ENCODE measurements at places on chromosomes 3 and 15.
A peak's percentile ranks its signal among the peaks of the same experiment; 100 is the strongest.

GRCh38 chr3:9846231-9846630 is 2.4 kb upstream of the RPUSD3 start:
- peaks cover 13% of the 10 kb centered on the region for H3K36me3 ChIP-seq
- DNase-seq: no peak
- H3K4me3 ChIP-seq: no peak overlapping the region
- no peak overlapping the region for H3K27ac ChIP-seq

DNA sequence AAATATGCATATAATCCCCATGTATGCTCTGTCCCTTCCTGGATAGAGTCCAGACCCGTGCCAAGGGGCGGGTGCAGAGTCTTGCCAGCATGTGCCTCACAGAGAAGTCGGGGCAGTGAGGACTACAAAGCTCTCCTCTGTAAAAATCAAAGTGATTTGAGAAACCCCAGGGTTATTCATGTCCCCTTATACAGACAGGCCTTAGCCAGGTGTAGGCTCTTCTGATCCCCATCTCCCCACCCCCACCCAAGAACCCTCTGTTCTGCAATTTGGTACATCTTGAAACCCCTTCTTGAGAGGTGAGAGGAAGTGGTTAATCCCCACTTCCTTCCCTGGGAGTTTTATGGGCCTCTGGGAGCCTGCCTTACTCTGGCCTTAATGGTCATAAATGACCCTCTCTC is 24.7 kb downstream of the TRIM71 start:
- no peak overlapping the region for H3K4me3 ChIP-seq
- H3K27me3 ChIP-seq: peaks cover 7% of the 10 kb centered on the region
- DNase-seq: no peak
- no peaks in the 10 kb centered on the region for H3K36me3 ChIP-seq
- H3K4me1 ChIP-seq: peaks cover 12% of the 10 kb centered on the region
- H3K27ac ChIP-seq: no peak overlapping the region

- H3K4me1 ChIP-seq: peaks cover 23% of the 10 kb centered on the region
- H3K36me3 ChIP-seq: peaks cover 28% of the 10 kb centered on the region
- no peak for DNase-seq
Measured at GRCh38 chr15:77400258-77400657, 19.6 kb downstream of the PEAK1 start.

DNA sequence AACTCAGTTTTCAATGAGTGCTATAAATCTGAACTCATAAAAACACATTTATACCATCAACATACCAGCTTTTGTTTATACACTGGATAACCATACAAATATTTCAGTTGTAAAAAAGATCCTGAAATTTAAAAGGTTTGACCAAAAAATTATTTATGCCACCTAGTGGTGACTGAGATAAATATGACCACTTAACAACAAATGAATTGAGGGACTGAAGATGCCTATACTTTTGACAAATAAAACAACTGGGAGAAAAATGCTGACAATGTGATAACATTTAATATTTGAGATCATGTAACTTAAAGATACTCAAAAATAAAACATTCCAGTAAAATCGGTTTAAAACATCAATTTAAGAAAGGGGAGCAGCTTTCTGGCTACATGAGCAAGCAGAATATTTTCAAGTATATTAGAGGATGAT is 30.4 kb downstream of the ATG3 start:
- peak overlapping the region; percentile 80 for H3K27ac ChIP-seq
- no peaks in the 10 kb centered on the region for H3K27me3 ChIP-seq
- peaks cover 26% of the 10 kb centered on the region for H3K36me3 ChIP-seq
- H3K4me3 ChIP-seq: no peak overlapping the region
- no peaks in the 10 kb centered on the region for H3K4me1 ChIP-seq
- DNase-seq: peak; percentile 11

DNA sequence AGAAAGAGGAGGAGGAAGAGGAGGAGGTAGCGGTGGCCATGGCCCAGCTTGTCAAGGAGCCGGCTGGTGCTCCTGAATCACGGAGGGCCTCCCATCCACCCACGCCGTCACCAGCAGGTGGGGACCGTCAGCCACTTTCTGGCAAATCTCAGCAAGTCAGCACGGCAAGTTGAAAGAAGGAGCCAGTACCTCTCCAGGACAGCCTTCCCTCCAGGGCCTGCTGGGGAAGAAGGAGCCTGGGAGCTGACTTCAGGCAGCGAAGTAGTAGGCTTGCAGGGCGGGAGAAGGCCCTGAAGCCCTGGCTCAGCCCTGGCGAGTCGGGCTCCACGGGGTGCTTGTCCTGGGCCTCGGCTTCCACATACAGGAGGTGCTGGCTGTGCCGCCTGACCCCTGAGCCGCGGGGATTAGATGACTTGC is 99.2 kb upstream of the TRPM1 start:
- DNase-seq: peak; percentile 47
- H3K27ac ChIP-seq: no peak overlapping the region
- H3K4me1 ChIP-seq: peaks cover 11% of the 10 kb centered on the region

- no peaks in the 10 kb centered on the region for H3K36me3 ChIP-seq
- peaks cover 1% of the 10 kb centered on the region for H3K27me3 ChIP-seq
- DNase-seq: no peak
Measured at GRCh38 chr3:140081887-140082286, 146.9 kb downstream of the CLSTN2 start.

DNA sequence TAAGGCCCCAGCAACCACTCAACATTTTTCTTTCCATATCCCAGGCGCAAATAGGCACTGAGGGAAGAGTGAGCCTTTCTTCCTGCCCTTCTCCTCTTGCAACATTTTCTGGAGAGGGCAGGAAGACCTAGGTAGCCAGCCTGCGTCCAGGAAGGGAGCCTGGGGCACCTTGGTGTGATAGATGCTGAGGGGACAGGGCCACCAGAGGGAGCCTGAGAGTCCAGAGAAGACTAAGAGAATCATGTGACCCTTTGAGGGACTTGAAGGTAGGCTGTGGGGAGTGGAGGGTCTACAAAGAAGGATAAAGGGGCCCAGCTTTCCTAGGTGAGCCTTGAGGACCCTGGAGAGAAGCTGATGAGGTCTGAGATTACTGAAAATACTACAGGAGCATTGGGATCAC is 346.6 kb downstream of the CNTN6 start:
- H3K36me3 ChIP-seq: no peaks in the 10 kb centered on the region
- no peak overlapping the region for H3K27ac ChIP-seq
- no peaks in the 10 kb centered on the region for H3K4me1 ChIP-seq
- H3K27me3 ChIP-seq: no peaks in the 10 kb centered on the region

GRCh38 chr15:98442379-98442833 is 205.9 kb upstream of the IGF1R start:
- H3K4me3 ChIP-seq: no peak overlapping the region
- peaks cover 2% of the 10 kb centered on the region for H3K4me1 ChIP-seq
- peaks cover 1% of the 10 kb centered on the region for H3K27me3 ChIP-seq
- DNase-seq: peak; percentile 37

GRCh38 chr15:95556225-95556624 is 774.3 kb upstream of the NR2F2 start:
- DNase-seq: no peak
- no peaks in the 10 kb centered on the region for H3K4me1 ChIP-seq
- no peaks in the 10 kb centered on the region for H3K36me3 ChIP-seq
- H3K27ac ChIP-seq: no peak overlapping the region
- peaks cover 10% of the 10 kb centered on the region for H3K27me3 ChIP-seq
- H3K4me3 ChIP-seq: no peak overlapping the region

- no peaks in the 10 kb centered on the region for H3K27me3 ChIP-seq
- H3K4me1 ChIP-seq: no peaks in the 10 kb centered on the region
- H3K4me3 ChIP-seq: no peak overlapping the region
- H3K36me3 ChIP-seq: peaks cover 20% of the 10 kb centered on the region
Measured at GRCh38 chr3:67518236-67518635, 136.2 kb downstream of the SUCLG2 start.

Data from immature natural killer cell (primary cell).